ENCODE measurements at places on chromosomes 13 and 19.

GRCh38 chr13:98825659-98826058, 73.2 kb upstream of the SLC15A1 start:
- DNase-seq: no peak

- DNase-seq: no peak
Measured at GRCh38 chr13:46229251-46229650, 17.5 kb downstream of the LRRC63 start.

- no peak for DNase-seq
Measured at GRCh38 chr13:105908586-105908985, 626.9 kb downstream of the EFNB2 start.

- DNase-seq: peak; percentile 85
Measured at GRCh38 chr13:73765651-73766384, 368.4 kb downstream of the KLF12 start.

DNA sequence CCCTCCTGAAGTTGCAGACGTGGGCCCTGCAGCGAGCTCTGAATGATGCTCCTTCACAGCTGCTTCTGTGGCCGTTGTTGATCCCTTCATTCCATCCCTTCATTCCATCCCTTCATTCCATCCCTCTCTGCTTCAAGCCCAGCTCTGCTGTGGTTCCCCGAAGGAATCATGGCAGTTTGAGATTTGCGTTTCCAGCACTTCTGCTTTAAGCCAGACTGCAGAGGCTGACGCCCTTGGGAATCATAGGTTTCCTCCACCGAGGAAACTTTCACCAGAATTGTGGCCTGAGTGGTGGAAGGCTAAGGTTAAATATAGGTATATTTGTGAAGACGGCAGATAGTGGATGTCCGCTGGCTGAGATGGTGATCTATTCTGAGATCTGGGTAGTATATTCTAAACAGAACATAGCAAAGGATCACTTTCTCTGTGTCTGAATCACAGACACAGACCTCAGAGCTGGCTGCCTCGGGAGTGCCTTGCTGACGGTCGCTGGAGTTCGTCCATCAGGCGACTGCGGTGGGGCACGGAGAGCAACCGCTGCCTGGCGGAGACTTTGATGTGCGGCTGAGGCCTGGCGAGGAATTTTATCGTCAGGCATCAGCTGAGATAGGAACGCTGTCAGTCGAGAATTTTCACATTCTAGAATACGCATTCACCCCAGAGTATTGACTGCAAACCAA, 42.8 kb upstream of the DCUN1D2 start:
- no peak for DNase-seq

GRCh38 chr13:111130116-111130508, 15.0 kb downstream of the ARHGEF7 start:
- no peak for DNase-seq

DNA sequence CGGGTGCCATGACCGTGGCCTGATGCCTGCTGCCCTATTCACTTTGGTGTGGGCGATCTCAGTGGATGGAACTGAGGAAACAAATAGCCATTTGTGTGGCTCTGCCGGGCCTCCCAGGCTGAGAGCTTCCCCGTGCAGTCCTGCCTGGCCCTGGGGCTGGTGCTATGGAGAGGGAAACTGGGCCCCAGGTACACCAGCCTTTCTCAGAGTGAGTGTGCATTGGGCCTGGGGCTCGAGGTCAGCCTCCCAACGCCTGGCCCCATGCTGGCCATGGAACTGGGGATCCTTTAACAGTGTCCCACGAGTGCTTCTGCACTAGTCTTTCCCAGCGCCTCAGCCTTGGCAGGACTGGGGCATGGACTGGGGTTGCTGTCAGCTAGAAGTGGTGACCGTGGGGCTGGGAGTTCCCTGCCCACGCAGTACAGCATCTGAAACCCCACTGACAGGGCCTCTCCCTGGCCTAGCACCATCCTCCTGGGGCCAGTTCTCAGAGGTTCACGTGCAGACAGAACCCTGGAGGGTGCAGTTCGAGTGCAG, 10.5 kb downstream of the PLEKHF1 start:
- no peak for DNase-seq

- no peak for DNase-seq
Measured at GRCh38 chr13:51978796-51979556, 32.3 kb downstream of the ATP7B start.

DNA sequence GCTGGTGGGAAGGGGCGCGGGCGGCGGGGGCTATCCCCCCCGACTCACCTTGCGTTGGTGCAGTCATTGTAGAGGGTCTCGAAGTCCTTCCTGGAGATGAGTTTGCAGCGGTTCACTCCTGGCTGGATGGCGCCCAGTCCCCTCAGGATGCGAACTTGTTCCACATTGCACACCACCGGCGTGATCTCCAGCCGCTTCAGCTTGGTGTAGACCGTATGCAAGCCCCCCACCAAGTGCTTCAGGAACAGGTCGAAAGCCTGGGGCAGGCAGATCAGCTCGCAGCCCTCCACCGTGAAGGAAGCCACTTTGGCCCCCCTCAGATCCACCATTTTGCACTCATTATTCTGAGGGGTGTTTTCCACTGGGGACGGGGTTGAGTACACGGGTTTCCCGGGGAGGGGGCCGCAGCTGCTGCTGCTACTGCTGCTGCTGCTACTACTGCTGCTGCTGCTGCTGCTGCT, 1.1 kb downstream of the DACH1 start:
- peak; percentile 25 for DNase-seq

GRCh38 chr19:7386308-7386707, 37.6 kb downstream of the ARHGEF18 start:
- DNase-seq: no peak

GRCh38 chr13:40313269-40314200, 352.9 kb downstream of the FOXO1 start:
- DNase-seq: no peak

GRCh38 chr19:3721131-3721886, 13.1 kb downstream of the TJP3 start:
- DNase-seq: peak; percentile 47

- DNase-seq: peak; percentile 6
Measured at GRCh38 chr13:46053162-46054012, 841 bp upstream of the ZC3H13 start.

- no peak for DNase-seq
Measured at GRCh38 chr13:83508771-83509301, 373.4 kb downstream of the SLITRK1 start.

DNA sequence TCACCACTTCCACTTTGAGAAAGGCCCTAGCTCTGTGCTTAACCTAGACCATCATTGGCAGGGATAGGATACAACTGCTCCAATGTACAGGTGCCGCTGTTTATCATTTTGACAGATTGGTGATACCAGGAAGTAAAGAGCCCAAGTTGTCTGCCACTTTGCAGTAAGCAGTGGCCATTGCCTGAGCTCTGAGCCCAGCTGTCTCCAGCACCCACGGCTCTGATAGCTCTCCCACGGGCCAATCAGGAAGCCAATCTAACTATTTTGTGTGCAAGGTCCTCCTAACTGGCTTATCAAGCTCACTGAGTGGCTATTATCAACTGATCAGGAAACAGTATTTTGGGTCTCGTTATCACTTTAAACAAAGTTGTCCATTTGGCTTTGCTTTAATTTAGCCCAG, 181.1 kb downstream of the DCT start:
- DNase-seq: no peak

DNA sequence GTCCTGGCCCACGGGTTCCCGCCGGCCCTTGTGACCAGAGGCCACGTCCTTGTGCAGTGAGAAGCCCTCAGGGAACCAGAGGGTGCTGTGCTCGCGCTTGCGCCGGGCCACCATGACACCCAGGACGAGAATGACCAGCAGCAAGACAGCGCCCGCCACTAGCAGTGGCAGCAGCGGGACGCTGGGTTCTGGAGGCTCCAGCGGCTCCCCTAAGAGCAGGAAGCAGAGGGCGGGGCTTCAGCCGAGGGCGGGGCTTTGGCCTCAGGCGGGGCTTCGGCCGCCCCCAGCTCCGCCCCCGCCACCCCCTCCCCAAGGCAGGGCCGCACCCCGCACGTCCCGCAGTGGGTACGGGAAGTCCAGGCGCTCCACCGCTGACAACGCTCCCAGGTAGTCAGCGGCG, 30.4 kb downstream of the NOTCH3 start:
- DNase-seq: no peak

GRCh38 chr13:32650705-32651311, 64.6 kb downstream of the PDS5B start:
- peak; percentile 92 for DNase-seq

GRCh38 chr13:109389892-109390345, 396.5 kb downstream of the IRS2 start:
- no peak for DNase-seq

DNA sequence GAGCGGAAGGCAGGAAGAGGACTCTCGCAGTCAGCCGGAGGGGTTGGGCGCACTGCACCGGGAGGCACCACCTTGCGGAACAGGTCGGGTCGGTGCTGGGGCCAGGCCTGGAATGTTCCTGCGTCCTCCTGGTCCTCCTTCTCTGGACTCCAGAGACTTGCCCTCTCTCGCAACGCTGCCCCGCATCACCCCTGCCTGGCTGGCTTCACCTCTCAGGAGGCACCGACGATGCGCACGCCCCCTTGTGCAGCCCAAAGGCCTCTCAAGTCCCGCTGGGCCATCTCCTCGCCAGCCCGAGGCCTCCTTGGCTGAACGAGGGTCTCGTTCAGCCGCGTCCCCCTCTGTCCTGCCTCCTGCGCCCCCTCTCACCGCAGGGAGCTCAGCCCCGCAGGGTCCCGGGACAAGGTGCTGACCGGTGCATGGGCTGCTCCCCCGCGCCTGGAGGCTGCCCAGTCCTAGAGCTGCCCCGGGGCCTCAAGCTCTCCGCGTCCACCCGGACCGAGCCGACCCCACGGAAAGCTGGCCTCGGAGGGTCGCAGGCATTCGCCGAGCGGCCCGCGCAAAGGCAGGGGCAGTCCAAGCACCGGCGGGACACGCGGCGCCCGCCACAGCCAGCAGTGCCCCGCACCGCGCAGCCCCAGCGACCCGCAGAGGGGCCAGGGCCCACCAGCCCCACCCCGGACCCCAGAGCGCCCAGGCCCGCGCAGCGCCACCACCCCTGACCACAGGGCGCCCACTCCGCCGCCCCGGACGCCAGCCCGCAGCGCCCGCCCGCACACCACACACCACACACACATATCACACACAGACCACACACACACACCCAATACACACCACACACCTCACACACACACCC, 133.8 kb downstream of the CRYL1 start:
- no peak for DNase-seq

DNA sequence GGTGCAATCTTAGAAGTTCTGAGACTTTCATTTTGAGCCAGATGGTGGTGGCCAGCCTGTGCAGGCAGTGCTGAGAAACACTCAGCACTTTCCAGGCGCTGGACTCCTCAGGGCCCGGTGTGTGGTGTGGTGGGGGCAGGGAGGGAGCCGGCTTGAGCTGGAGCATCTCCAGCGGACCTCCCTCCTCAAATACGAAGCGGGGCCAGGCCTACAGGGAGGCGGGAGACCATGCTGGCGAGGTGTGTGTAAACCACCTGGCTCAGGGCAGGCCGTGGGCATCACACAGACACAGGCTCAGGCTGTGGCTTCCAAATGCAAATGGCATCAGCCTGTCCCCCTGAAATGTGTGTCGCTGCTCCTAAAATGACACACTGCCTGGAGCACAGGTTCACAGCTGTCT, 33.3 kb upstream of the RANBP3 start:
- no peak for DNase-seq

DNA sequence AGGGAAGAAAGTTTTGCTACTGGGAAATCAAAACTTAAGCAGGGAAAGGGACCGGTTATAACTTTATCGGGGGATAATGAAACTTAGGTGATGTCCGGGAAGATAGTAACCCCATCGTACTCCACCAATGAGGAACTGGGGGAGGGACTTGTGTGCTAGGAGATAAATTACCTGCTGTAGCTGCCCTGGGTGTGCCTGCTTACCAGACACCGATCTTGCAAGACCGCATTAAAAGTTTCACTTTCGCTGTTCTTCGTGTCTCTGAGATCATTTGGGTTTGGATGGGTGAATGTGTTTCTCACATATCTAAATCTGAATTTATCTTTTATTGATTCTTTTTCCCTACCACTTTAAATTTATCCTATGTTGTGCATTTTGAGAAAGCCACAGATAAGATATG, 381.4 kb downstream of the SLITRK6 start:
- no peak for DNase-seq

DNA sequence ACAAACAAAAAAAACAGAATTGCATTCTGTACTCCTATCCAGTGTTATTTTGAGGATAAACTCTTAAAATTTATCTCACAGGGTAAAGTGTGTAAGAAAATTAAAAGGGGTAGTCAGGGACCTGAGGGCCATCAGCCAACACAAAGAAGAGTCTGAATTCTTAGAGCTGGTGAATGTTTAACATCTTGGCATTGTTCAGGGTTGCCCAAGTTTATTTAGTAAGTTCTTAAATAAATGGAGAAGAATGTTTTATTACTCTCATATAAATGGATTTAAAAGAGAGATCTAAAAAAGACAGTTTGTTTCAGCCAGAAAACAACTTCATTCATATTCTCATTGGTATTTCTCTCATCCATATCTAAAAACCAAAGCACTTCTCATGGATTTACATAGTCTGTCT, 171.7 kb downstream of the LACC1 start:
- no peak for DNase-seq

GRCh38 chr13:88022431-88023208, 351.4 kb downstream of the SLITRK5 start:
- no peak for DNase-seq

GRCh38 chr19:53131085-53131590, 1.6 kb downstream of the ZNF415 start:
- DNase-seq: no peak

DNA sequence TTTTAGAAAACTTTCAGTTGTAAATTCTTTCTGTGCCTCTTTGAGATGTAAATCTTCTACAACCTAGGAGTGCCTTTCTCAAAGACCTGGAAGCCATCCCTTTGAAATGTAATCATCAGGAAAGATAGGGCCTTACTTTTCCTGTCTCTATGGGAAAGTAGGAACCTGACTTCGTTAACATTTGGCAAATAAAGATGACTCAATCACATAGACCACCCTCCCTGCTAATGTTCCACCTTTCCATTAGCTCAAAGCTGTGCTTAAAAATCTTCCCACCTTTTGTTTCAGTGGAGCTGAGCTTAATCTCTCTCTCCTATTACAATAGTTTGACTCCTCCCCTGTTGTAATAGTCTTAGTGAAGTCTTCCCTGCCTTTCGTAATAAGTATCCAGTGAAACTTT, 247.7 kb downstream of the OLFM4 start:
- DNase-seq: no peak

DNA sequence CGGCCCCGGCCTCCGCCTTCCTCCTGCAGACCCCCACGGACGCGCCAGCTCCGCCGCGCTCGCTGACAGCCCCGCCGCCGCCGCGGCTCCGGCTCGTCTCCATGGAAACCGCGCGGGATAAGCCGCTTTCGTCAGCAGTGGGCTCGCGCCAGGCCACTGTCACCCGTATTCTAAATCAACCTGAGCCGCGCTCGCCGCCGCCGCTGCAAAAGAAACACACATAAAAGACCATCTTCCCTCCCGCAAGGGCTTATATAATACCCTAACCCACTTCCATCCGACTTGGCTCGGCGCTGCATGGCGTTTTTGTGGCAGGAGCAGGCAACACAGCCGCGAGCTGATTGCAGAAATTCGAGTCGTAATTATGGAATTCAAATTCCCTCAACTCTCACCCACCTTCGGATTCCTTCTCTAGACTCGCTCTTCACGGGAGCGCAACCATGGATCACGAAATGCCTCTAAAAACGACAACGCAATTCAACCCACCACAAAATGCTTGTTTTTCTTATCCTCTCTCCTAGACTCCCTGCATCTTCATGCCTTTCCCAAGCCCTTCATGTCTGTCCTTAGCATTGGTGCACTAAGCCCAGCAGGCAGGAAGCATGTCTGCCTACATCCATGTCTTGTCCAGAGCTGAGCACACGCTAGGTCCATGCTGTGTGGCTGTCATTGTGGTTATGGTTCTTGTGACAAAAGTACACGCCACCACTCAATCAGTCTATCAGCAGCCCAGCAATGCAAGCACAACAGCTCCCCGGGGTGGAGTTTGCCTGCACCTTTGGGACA, at the start of gene AMER2:
Gene AMER2 (minus strand): TSS at position 772 of the 786 bp plus-strand sequence. CDS start 669 bp downstream, at position 103.
- DNase-seq: peak; percentile 83
